H1 (cell line): ENCODE measurements at places on chromosomes 1 and 21. TPM values are rescaled to one million over a fixed set of nuclear protein-coding genes. Genes with fewer than 3 reads are reported as not detected.

GRCh38 chr21:19776076-19776475, 1222.1 kb upstream of the NCAM2 start:
- no peak for DNase-seq

The PAQR6 gene
- total RNA-seq, result 7.1 and 7.2 TPM in 2 replicates

The CR2 gene
- 3.0 and 4.1 TPM in 2 replicates for total RNA-seq

The NUDC gene
- 131 and 134 TPM in 2 replicates for total RNA-seq

GRCh38 chr1:163673759-163674151, 352.0 kb downstream of the NUF2 start:
- DNase-seq, result no peak

GRCh38 chr1:61215676-61216289, 133.4 kb downstream of the NFIA start:
- DNase-seq, result no peak

DNA sequence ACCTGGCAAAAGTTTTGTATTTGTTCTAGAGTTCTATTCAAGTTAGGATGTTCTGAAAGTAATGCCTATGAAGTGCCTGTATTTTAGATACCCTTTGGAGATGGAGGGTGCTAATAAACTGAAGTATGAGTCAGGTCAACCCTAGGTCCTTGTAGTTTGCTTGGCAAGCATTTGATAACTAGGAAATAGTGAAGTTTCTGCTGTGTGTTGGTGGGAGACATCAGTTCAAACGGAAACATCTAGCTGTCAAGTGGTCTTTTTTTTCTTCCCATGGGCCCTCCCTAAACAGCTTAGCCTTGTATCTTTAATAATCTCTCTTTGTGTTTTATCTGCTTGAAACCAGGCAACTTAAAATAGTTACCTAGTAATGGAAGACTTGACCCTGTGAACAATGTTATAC, 4.5 kb downstream of the MRPS6 start:
- DNase-seq, result no peak

DNA sequence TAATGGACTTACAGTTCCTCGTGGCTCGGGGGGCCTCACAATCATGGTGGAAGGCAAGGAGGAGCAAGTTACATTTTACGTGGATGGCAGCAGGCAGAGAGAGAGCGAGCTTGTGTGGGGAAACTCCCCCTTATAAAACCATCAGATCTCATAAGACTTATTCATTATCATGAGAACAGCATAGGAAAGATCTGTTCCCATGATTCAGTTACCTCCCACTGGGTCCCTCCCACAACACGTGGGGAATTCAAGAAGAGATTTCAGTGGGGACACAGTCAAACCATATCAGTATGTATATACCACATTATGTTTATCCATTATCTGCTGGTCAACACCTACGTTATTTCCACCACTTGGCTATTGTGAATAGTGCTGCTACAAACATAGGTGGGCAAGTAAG, 352.3 kb upstream of the B3GALT2 start:
- DNase-seq, result no peak

DNA sequence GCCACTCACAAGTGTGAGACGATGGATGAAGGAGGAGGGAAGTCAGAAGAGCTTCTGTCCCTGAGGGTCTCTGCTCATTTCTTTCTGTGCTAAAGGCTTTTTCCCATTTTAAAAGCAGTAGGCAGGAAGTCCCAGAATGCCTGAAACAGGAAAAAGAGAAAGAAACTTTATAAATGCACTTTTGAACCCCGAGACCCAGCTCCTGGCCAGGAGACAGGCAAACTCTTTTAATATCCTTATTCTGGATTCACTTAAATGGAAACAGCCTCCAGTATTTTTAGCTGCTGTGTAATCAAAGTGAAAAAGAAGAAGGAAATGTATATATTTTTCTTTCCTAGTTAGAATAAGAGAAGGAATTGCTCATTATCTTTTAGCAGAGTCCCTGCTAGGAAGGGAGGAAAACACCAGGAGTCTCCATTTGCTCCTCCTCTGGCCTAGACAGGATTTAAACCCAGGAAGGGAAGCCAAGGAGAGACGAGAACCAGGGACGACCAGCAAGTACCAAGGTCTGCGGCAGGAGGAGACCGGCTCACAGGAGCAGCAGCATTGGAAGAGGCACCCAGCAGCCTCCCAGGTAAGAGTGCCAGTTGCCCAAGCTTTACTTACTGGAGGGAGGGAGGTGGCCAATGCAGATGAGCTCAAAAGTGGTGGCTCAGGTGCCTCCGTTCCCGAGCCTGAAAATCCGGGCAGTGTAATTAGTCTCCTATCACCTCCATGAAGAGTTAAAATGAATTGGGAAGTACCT, at the start of gene TNN:
TSS of gene TNN (plus strand) at position 472 of the 745 bp plus-strand sequence. CDS start 9,586 bp downstream, outside the sequence.
- DNase-seq, result no peak

DNA sequence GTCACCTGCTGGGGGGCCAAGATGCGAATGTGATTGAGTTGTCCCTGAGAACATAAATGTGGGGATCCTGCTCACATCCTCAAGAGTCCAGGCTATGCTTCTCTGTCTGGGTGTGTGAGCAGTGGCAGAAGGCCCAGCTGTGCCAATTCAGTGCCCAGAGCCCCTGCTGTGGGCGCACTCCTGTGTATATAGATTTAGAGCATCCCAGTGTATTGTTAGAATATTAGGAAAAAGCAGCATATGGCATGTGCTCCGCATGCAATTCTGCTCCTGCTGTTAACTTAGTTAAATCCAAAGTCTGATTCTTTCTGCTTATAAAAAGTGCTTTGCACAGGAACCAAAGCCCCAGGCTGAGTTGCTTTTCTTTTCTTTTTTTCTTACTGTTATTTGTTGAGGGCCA, 37.8 kb downstream of the FAM78B start:
- no peak for DNase-seq

The EPHB2 gene
- 15.7 and 17.2 TPM in 2 replicates for total RNA-seq
